NCI-H524 treated with DMSO at 0.1 percent for 48 hours (cell line): ENCODE measurements at places on chromosomes 5 and 9.

DNA sequence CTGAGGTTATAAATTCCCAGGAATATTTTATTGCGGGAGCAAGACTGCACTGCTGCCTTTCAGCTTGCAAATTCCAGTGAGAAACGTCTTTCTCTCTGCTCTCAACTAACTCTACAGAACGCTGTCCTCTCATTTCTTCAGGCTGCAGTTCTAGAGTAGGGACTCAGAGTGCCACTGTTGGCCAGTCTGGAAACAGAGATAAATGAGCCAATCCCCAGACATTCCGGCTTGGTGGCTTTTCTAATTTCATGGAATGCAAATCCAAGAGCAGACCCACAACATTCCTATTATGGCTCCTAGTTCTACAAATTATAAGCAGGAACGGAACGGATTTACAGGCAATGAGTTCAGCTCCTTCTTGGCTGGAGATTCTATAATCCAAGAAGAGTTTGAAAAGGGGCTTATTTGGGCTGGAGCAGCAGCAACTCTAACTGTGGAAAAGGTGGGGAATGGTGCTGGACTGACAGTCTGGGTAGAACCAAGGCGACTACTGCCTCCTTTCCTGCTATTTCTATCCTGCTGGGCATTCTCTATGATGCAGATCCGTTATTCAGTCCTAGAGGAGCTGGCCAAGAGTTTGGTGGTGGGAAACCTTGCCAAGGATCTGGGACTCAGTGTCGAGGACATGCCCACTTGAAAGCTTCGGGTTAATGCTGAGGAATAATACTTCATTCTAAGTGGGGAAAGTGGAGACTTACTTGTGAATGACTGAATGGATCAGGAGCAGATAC, 9.3 kb downstream of the PCDHGA12 start:
- no peak for DNase-seq

GRCh38 chr9:109639674-109640579, 140.1 kb upstream of the PALM2AKAP2 start:
- peak; percentile 52 for DNase-seq

DNA sequence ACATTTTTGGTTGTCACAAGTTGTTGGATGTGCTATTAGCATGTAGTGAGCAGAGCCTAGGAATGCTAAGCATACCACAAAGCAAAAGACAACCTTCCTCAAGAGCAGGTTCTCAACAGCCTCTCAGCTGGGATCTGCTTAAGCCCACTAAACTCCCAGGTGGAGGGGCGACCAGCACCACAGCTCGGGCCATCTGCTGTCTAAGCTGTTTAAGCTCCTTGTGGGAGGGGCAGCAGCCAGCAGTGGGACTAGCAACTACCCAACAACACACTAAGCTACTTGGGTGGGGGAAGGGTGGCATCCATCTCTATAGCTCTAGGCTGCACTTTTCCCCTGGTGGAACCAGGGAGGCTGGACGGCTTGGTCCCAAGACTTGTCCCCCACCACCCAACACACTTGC, 1052.7 kb upstream of the ARRDC3 start:
- DNase-seq = peak; percentile 89

DNA sequence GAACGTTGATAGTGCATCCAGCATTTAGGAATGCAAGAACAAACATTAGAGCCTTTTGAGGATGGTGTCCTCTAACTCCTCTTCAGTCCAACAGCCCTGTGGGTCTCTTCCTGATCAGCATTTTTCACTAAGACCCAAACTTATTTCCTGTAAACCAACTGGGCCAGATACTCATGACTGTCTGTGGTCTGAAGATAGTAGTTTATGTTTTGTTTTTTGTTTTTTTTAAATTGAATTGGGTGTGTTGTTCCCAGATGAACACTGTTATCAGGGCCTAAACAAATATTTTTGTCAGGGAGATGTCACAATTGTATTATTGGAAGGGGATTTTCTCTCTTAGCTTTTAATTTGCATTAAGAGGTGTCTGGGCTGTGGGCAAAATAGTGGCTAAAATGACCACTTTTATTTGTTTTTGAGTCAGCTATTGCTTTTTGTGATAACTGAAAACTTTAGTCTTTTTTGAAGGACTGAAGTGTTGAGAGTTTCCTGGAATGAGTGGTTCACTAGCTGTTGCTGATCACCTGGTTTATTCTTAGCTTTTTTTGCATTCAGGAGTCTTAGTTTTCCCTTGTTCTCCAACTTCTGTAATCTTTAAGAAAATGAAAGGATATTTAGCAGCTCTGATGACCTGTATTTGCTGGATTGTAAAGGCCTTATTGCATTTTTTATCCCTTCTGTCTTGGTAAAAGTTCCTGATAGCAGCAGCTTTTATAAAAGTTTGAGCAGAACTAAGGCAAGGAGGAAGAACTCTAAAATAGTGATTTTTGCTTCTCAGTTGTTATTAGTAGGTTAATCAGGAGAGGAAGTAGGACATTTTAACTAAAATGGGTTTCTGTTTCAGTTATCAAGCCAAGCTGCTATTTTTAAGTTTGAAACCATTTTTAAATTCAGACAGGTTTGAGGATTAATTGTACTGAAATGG, 5.5 kb downstream of the MAN2A1 start:
- no peak for DNase-seq

- DNase-seq = no peak
Measured at GRCh38 chr5:159657298-159657697, 259.0 kb upstream of the ADRA1B start.

DNA sequence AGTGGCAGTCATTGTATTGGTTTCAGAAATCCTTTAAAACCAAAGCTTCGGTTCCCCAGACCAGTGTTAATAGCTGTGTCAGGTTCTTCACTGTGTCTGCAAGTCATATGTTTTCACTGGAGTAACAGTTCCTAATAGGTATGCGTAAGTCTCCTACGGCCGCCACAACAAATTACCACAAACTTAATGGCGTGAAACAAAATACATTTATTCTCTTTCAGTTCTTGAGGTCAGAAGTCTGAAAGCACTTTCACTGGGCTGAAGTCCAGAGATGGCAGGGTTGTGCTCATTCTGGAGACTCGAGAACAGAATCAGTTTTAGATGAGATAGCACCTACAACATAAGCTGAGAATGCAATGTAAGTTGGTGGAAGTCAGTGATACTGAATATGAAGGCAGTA, 556.2 kb downstream of the TLE4 start:
- no peak for DNase-seq

DNA sequence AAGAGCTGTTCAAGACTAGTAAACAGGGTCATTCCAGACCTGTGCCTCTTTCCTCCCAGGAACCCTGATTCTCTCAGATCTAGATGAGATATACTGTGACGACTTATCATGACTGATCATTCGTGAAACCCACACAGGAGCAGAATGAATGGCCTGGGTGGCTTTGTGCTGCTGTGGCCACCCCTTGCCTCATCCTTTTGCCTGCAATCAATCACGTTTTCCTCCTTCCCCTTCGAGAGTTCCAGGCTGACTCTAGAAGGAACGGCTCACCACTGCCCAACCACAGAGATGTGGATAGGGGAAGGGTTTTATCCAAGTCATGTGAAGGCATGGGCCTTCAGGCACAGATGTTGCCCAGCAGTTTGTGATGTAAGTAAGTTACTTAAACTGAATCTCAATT, 5.8 kb downstream of the ANXA6 start:
- DNase-seq = no peak

- DNase-seq = no peak
Measured at GRCh38 chr5:132830436-132831094, at the start of gene SHROOM1. TSS of gene SHROOM1 (minus strand) at chr5:132830647. CDS start at chr5:132826140, 4,507 bp downstream.

GRCh38 chr9:97747201-97747965, 50.2 kb upstream of the XPA start:
- DNase-seq = no peak

DNA sequence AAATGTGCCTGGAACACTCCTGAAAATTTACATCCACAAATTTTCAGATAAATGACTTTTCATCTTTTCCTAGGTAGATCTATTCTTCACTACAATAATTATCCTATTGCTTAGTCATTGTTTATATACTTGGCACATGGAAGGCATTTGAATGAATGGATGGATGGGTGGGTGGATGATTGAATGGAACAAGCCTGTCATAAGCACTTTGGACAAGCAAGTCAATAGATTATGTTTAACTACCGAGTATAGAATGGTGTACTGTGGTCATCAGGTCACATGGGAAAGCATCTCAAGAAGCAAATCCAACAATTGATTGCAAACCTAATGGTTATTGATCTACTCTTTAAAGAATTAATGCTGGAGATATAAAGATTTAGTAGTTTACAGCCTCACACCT, 114.4 kb upstream of the DMRTA1 start:
- DNase-seq = no peak

DNA sequence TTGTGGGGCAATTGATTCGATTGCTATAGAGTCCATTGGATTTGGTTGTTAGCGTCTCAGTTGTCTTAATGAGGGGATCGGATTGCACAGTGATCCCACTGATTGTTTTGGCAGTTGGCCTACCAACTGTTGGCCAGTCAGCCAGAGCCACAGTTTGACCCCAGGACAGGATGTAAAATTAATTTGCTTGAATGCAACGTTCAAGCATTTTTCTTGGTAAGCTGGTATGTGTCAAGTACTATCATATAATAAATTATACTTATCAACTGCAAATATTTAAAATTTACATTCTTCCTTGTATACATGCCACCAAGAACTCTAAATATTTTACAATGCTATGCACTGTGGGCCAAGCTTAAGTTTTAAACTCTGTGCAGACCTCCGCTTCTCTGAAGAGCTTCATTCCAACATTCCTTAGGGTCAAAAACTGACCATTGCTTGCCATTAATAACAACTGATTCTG, 80.4 kb upstream of the OSMR start:
- no peak for DNase-seq

DNA sequence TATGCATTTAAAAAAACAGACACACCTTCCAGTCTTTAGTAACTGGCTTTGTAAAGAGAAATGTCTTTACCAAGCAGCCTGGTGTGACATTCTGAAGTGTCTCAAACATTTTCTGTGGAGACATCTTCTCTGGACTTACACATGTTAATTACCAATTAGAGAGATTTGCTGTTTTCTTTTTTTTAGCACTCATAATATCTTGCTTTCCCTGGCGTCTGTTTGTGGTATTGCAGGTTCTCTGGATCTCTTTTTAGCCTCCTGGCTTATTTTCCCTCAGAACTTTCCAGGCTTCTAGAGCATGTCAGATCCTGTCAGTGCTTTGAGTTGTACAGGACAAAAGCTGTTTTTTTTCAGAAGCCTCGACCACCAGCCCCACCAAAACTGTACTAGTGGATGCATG, 92.5 kb downstream of the MSX2 start:
- no peak for DNase-seq

GRCh38 chr9:16726029-16726428, 144.4 kb downstream of the BNC2 start:
- DNase-seq = no peak

- DNase-seq = no peak
Measured at GRCh38 chr9:114115654-114116125, 16.6 kb upstream of the KIF12 start.

- DNase-seq = no peak
Measured at GRCh38 chr5:92505145-92505544, 1075.9 kb downstream of the NR2F1-AS1 start.

GRCh38 chr5:56685503-56686217, 129.7 kb upstream of the MAP3K1 start:
- DNase-seq = no peak

DNA sequence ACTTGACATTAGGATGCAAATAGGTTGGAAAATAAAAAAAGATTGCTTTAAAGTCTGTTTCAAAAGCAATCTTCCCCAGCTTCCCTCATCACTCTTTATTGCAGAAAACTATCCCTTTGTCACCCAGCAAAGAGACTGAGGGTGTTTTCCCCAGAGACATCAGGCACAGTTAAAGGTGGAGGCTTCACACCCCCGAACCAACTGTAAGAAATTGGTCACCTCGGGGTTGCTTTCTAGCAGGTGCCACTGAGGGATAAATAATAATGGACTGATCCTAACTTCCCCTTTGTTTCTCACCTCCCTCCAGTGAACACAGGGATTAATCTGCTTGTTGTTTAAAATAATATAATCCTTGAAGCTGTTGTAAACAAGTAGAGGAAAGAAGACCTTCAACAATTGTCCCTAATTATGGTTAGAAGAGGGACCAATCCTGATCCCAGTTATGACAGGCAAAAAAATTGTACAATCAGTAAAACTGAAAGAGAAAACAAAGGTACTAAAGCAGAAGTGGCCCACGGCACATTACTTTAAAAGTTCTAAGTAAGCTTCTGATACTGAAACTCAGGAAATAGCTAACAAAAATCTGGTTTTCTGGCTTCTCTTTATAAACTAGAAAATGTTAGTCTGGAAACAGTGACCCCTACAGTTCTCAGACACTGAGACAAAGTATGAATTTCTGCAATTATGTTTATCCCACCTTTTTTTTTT, 6.6 kb upstream of the PCSK1 start:
- DNase-seq = no peak

DNA sequence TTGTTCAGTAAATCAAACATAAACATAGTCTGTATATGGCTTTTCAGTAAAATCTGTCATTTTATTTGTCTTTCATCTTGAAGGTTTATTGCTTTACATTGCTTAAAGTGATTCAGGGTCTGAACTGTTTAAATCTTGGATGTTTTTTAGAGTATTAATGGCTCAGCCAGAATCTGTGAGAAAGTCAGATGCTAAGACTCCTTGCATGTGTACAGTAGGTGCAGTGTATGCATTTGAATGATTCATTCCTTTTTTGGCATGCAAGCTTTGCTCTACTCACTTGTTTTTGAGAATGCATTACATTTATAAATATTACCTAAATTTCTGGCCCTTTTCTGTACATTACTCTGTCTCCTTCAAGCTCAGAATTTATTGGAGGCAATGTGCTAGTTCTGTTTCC, 271.0 kb upstream of the RIOK2 start:
- DNase-seq = no peak

- no peak for DNase-seq
Measured at GRCh38 chr5:36688722-36689121, 82.3 kb downstream of the SLC1A3 start.

DNA sequence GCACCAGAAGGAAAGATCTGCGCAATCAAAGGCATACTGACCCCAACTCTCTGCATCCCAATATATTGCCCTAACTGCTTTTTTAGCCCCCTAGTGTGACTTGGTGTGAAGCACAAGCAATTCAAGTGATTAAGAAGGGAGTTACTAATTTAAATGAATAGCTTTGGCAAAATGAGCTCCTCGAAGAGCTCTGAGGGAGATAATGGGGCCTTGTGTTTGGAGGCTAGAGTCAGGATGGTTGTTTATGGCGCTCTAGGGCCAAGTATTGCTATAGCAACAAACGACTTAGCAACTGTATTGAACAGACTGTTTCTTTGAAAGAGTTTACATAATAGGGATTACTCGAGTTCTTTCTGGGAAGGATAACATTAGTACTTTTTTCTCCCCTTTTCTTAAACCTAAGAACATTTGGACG, 11.5 kb upstream of the C5orf58 start:
- DNase-seq = no peak

DNA sequence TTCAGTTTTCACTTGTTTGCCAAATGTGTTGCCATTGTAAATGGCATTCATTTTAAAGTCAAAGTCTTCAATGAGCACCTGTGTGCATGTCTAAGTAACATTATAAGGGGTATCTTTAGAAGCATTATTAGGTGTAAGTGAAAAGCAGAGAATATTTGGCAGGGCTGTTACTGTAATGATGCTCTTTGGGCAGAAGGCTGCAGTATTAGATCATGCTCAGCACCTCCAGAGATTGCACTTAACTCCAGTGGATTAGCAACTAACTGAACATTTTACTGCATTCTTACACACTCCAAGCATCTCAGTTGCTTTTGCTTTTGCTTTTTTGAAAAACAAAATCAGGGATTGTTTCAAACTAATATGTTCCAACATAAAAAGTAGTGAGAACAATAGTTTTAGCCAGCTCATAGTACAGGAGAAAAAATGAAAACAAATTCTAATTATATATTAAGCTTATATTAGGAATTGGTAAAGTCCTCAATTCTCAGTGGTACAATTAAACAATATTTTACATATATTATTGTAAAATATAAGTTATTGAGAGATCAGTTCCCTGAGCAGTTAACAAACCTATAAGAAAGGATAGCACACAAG, 1740.9 kb upstream of the CDH9 start:
- DNase-seq = peak; percentile 42
